EH (cell line): ENCODE measurements at places on chromosomes 11 and 22.

- DNase-seq = no peak
Observed at GRCh38 chr22:25166266-25167040, 33.2 kb upstream of the CRYBB3 start.

- no peak for DNase-seq
Observed at GRCh38 chr22:37352481-37352880, 70.2 kb downstream of the CYTH4 start.

DNA sequence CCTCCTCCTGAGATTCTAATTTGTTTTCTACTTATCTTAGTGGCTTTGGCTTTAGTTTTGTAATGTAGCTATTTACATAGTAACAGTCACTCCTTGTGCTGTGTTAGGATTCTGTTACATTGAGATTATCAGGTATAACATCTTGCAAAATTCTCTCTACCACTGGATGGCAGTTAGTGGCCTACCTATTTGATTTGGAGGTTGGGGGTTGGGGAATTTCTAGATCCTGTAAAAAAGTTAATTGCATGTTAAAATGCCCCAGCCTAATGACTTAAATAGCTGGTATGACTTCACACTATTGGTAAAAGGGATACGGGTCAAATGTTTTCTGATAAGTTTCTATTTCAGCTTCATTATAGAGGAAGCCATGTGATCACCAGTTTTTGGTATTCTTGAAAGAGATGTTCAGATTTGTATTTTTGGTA, 2.8 kb downstream of the GRK3 start:
- no peak for DNase-seq

- DNase-seq = peak; percentile 99
Observed at GRCh38 chr22:25747245-25747944, 5.4 kb downstream of the MYO18B start.

DNA sequence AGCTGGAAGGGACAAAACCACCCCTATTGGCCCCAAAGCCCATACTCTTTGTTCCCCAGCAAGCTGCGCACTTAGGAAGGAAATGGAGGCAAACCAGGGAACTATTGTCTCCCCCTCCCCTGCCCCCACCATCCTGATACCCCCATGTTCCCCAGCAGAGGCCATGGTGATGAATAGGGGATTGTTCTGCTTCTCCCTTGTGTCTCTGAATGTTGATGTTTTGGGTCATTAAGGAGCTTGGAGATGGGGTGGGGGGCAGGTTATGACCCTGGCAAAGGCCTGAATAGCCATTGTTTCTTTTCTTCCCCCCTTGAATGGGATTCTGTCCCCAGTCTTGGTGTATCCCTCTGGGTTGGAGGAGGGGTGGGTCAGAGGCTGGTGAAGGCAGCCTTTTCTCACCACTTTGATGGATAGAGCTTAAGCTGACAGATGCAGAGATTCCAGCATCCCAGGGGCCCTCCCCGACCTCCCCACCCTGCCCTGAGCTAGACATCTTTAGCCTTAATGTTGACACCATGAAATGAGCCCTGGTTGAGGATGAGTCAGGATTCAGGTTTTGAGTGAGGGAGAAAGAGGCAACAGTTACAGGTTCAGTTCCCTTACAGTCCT, 8.3 kb downstream of the DTX4 start:
- no peak for DNase-seq

DNA sequence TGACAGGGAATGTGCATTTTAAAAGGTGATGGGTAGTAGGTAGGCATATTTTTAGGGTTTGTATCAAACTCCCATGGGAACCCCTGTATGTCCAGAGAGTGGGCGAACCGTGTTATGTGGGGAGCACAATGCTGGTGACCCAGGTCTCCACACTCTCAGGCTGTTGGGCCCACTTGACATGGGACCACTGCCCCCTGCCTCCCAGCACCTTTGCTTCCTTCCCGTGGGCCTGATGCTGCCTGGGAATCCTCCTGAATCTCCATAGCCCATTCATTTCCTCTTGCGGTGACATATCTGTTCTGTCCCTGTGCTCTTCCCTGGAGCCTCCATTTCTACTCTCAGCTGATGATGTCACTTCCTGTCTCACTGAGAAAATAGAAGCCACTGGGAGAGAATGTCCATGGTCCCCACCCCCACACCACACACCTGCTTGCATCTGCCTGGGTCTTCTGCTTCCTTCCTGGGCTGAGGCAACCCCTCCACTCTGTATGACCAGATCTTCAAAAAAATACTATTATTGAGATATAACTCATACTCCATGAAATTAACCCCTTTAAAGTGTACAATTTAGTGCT, 55.8 kb upstream of the THY1 start:
- DNase-seq = no peak
